ENCODE measurements at places on chromosomes 3 and 15. TPM values are rescaled to one million over a fixed set of nuclear protein-coding genes. Genes with fewer than 3 reads are reported as not detected.

The TEX55 gene
- total RNA-seq: not detected

The ITPR1 gene
- total RNA-seq: 3.6 TPM

The TM4SF18 gene
- 0.51 TPM for total RNA-seq

The TM4SF4 gene
- total RNA-seq: 0.65 TPM

The CLDN11 gene
- 77.7 TPM for total RNA-seq

The RLBP1 gene
- not detected for total RNA-seq

The TMOD2 gene
- total RNA-seq: 3.0 TPM

The TRIM42 gene
- not detected for total RNA-seq

The TRH gene
- total RNA-seq: not detected

The ACP3 gene
- 1.5 TPM for total RNA-seq

The DNAH1 gene
- total RNA-seq: 0.16 TPM

The ITPKA gene
- 5.4 TPM for total RNA-seq

The PIF1 gene
- total RNA-seq: 36.7 TPM

The GREM1 gene
- total RNA-seq: 78.7 TPM

The CAV3 gene
- total RNA-seq: not detected

The CPNE9 gene
- not detected for total RNA-seq

The ITIH1 gene
- total RNA-seq: not detected
